ENCODE measurements at places on chromosomes 5 and 9.

GRCh38 chr9:92942688-92943616 is 4.4 kb upstream of the FGD3 start:
- DNase-seq = no peak

- DNase-seq = no peak
These were observed 58.6 kb downstream of the BARX1 start for GRCh38 chr9:93896496-93897033.

GRCh38 chr9:20023961-20024571 is 235.2 kb upstream of the SLC24A2 start:
- DNase-seq = no peak

GRCh38 chr5:61132559-61132958 is 29.7 kb downstream of the SMIM15 start:
- no peak for DNase-seq

- DNase-seq = no peak
These were observed 37.3 kb upstream of the UBE2D2 start for GRCh38 chr5:139523635-139524445.

DNA sequence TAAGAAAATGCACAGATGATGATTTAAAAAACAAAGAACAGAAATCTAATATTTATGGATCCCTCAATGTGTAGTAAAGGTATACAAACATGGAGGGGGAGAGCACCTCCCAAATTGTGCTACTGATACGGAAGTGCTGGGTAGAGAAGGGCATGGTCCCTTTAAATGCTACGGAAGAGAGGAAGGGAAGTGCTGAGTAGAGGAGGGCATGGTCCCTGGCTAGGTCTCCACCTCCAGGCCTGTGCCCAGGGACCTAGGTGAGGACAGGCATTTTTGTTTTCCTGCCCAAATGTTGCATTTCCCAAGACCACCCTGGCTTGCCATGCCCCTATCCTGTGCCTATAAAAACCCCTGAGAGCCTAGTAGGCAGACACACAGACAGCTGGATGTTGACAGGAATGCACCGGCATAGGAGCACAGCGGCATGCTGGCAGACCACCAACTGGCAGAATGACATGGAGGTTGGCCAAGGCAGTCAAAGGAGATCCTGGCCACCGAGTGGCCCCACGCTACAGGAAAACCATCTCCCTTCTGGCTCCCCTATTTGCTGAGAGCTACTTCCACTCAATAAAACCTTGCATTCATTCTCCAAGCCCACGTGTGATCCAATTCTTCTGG is 62.1 kb upstream of the SPDL1 start:
- no peak for DNase-seq

- DNase-seq = no peak
These were observed 78.5 kb downstream of the ERP44 start for GRCh38 chr9:100020121-100020795.

GRCh38 chr5:57416278-57416994 is 66.2 kb downstream of the ACTBL2 start:
- DNase-seq = no peak

- no peak for DNase-seq
These were observed 16.1 kb downstream of the HNRNPH1 start for GRCh38 chr5:179607160-179607931.

DNA sequence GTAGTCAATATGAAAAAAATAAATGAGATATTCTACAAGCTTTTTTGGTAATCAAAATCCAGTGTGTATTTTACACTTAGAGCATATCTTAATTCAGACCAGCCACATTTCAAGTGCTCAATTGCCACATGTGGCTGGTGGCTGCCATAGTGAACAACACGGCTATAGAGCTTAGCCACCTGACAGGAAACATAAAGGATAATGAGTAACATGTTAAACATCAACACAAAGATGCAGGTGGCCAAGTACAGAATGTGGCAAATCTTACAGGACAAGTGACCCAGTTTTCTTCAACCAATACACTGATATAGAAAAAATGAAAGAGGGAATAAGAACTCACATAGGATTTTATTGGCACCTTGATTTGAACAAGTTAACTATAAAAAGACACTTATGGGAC is 61.4 kb downstream of the KIF24 start:
- DNase-seq = no peak

DNA sequence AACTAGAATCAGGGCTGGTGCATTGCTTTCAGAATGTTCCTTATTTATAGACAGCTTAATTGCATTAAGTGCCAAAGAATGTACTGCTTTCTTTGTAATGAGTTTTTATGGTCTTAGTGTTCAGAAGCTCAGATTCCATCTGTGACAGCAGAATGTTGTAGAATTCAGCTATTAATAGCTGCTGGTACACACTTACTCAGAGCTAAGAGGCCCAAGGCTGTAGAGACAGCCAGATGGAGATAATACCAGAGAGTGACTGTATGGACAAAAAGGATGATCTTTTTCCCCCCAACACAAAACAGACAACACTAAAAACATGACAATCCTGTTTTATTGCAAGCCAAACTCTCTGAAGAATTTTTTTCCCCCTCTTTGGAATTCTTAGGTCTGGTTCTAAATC is 50.2 kb downstream of the PPP2R2B start:
- no peak for DNase-seq

GRCh38 chr5:32021771-32022170 is 152.3 kb downstream of the GOLPH3 start:
- DNase-seq = no peak

DNA sequence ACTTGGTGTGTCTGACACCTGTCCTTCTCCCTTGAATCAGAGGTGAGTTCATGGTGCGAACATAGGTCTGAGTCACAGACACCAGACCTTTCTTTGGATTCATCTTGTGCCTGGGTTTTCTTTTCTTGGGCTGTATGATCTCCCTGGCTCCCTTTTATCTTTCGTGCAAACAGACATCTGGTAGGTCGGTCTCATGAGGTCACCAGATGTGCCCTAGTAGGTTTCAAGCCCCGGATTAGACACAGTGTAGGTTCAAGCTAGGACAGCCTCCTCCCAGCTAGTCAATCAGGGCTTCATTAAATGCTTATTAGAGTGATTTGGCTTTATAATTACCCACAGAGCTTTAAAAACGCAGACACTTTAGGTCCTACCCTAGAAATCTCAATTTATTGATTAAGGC is 106.0 kb upstream of the MYO10 start:
- DNase-seq = no peak

DNA sequence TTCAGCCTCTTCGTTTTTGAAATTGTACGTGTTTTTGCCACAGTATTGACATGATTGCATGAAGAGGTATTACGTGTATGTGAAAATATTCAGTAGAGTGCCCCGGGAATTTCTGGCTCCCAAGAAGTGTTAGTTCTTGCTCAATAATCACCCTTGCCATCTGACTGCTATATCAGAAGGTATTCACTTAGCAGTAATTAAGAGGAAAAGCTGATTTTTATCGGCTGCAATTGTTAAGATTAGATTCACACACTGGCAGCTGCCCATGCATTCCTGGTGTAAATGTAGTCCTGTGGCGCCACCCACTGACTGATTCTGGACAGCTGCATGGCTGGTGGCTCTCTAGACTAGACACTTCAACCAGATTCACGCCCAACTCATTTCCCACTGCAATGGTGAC is 440.1 kb upstream of the ADAMTS16 start:
- DNase-seq = no peak

GRCh38 chr9:121326130-121326838 is 43.8 kb downstream of the STOM start:
- DNase-seq = no peak

DNA sequence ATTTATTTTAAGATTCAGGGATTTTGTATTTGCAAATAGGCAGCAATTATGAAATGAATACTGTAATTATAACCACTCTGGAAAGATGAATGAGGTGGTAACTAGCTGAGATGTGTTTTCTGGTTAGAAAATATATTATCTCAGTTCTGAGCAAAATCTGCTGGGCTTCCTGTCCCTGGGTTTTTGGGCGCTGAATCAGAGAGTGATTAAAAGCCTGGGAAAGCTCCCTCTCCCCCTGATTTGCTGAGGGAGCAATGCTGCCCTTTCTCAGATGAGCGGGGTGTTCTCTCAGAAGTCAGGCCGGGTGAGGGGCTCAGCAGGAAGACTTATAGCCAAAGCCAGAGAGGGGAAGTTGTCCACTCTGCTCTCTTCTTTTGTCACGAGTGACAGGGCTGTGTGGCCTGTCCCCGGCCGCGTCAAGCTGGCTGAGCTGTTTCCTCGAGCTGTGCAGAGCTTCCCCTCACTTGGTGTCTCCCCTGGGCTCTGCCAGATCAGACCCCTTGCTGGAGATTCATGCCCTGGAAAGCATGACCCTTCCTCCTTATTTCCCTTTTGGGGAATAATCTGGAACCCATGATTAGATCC is 39.8 kb upstream of the PITX1 start:
- DNase-seq = no peak

GRCh38 chr9:2616692-2617377 is 4.8 kb upstream of the VLDLR start:
- DNase-seq = no peak

DNA sequence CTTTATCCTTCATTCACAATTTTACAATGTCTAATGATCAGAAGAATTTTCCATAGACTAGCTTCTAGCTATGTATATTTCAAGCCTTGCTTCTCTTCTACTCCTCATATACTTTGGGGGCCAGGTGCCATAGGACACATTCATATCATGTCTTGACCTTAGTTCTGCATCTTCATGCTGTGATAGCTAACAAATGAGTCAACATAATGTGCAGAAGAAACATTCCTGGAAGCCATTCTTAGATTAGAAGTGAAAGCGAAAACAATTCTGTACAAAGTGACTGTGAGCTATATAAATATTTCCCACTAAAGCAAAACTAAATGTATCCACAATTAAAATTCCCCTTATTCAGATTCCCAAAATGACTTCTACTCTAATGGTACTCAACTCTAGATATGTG is 320.2 kb upstream of the NREP start:
- no peak for DNase-seq

DNA sequence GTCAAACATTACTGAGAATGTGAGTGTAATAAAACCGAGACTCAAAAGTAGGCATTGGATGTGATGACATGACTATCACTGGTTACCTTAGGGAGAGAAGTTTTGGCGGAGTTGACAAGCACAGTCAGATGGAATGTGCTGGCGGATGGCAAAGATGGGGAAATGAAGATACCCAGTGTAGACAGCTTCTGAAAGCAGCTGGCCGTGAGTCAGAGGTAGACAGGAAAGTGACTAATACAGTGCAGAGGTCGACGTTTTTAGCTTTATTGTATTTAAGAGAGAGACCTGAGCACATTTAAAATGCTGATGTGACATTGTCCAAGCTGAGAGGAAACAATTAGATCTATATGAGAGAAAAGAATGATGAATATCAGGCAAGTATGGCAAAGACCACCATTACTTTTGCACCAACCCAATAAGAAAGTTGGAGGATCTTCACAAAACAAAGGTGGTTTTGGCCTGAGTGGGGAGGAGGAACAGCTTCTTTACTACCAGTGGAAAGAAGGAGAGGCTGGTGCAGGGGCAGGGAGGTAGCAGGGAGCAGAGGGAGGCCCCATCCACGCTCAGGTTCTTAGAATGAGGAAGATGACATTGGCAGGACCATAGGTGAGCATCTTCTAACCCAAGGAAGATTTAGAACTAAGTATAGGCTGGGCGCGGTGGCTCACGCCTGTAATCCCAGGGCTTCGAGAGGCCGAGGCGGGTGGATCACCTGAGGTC is 36.7 kb upstream of the KCNIP1 start:
- DNase-seq = no peak

DNA sequence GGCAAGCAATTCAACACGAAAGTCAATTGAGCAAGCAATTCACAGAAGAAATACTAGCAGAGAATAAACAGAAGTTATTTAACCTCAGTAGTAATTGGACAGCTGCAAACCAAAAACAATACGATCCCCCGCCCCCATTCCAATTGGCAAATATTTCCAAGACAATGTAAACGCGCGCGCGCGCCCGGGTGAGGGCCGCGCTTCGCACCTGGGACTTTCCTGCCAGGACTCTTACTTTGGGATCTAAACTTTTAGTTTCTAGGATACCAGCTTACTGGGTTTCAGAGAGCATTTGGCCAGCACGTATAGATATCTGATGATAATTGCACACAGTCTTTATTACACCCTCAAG is 8.6 kb downstream of the RUFY1 start:
- no peak for DNase-seq

GRCh38 chr9:118938581-118938980 is 430.7 kb downstream of the BRINP1 start:
- no peak for DNase-seq

DNA sequence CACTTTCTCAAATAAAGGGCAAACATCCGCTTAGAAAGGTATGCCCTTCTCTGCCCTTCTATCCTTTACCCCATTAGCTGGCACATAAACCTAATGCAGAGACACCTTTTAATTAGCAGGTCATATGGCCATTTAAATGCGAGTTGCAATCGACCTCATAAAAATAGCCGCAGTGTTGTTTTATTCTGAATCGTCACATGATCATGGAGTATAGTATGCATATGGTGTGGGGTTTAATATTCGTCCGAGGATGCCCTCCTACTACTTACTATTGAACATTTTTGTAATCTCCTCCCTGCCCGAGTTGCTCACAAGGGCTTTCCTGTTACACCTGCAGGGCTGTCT is 72.0 kb downstream of the PIK3R1 start:
- DNase-seq = no peak

DNA sequence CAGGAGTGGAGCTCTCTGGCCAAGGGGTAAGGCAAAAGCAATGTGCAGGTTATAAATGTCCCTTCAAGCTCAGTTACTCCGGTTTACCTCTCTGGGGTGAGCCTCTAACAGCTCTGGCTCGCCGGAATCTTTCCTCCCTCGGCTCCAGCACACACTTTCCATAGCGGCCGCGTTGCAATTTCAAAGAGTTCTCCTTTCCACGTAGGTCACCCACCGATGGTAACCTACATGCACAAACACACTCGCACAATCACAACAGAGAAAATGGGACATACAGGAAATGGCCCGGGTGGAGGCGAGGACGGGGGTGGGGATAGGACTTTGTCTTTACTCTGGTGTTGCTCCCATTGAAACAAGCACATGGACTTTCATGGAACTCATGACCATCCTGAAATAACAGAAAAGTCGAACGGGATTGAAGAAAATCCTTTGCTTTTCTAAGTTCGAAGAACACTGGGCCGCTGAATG is 1.2 kb downstream of the LHFPL2 start:
- DNase-seq = no peak

DNA sequence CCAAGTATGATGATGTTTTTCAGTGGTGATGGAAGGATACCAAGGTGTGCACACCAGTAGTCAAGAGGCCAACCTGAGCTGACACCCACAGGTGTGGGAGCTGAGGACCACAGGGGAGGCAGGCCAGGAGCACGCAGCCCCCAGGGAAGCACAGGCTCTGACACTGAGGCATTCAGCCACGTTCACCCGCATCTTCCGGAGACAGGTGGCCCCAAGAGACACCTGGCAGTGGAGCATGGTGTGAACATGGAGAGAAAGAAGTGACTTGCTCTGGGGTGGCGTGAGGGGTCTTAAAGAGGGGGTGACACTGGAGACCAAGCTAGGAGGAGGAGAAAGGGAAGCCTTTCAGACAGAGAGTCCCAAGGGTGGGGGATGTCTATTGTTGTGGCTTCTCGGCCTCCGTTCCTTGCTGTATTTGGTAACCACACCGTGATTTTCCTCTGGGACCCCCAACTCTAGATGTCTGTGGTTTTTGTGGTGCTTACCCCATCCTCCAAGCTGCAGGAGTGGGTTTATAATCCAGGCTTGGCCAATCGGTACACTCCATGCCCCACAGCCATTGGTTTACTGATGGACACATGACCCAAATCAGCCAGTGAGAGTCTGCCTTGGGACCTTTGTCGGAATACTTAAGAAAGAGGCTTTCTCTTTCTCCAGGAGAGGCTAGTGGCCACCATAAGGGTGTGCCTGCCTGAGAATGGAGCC is 84.6 kb downstream of the HRH2 start:
- DNase-seq = no peak

GRCh38 chr5:173706700-173707099 is 90.2 kb upstream of the BOD1 start:
- no peak for DNase-seq

Measured in stimulated activated CD8-positive, alpha-beta memory T cell treated with anti-CD3 and anti-CD28 coated beads, Interleukin-12 subunit alpha, Interleukin-12 subunit beta, amount 100 ng/mL, for 4 hours (primary cell).